Activated CD4-positive, alpha-beta T cell treated with anti-CD3 and anti-CD28 coated beads for 4 hours (primary cell): ENCODE measurements at places on chromosomes 1 and 21.

DNA sequence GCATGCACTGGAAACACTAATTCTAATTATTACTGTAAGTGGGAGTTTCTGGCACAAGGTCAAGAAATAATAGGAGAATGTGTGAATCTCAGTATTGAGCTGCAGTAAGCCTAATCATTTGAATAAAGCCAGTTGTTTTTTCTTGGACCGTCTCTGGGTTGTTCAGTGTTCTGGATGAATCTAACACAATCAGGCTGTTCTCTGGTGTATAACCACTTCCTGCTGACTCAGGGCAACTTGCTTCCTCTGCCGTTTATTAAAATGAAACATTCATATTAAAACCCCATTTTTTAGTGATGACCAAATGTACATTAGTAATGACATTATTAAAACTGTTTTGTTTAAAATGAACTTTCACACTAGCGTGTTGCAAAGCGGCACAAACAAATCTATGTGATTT lies 273.1 kb upstream of the SNX7 start:
- DNase-seq: no peak

DNA sequence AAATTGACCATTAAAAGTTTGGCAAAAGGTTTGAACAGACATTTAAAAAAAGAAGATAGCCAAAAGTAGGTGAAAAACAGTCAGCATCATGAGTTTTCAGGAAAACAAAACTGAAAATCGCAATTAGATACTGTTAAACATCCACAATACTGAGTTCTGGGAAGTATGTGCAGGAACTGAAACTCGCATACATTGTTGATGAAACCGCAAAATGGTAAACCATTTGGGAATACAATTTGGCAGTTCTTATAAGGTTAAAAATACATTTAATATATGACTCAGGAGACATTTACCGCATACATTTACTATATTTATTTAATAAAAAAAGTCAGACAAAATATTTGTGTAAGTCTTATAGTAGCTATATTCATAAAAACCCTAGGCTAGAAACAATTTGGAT lies 393.2 kb downstream of the COL11A1 start:
- DNase-seq: no peak

- no peak for DNase-seq
Measured at GRCh38 chr1:167110586-167110985, 16.7 kb downstream of the STYXL2 start.

DNA sequence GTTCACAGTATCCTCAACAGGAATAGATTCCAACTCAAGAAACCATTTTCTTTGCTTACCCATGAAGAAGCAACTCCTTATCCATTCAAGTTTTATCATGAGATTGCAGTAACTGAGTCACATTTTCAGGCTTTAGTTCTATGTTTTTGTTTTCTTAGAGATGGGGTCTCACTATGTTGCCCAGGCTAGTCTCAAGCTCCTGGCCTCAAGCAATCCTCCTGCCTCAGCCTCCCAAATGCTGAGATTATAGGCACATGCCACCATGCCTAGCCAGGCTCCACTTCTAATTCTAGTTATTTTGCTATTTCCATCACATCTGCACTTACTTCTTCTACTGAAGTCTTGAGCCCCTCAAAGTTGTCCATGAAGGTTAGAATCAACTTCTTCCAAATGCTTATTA lies 143.3 kb upstream of the HP1BP3 start:
- no peak for DNase-seq

DNA sequence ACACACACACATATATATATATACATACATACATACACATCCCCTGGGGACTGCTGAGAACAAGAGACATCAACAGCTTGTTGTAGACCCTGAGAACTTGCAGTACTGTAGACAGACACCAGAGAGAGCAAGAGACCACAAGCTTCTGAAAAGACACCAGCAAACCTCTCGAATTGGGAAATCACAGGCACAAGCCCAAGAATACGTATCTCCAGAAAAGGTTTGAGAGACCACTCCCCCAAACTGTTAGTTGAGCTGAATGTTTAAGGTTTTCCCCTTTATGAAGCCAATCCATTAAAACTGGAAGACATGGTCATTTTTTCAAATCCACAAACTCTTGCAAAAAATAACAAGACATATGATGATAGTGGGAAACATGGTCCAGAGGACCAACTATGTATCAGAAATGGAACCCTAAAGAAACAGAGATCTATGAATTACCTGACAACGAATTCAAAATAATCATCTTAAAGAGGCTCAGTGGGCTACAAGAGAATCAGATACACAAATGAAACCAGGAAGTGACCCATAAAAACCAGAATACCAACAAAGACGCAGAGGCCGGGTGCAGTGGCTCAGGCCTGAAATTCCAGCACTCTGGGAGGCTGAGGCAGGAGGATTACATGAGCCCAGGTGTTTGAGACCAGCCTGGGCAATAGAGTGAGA lies 45.1 kb downstream of the SLC2A1 start:
- DNase-seq: peak; percentile 43

- DNase-seq: peak; percentile 64
Measured at GRCh38 chr1:15918962-15919715, 56.8 kb downstream of the ZBTB17 start.

GRCh38 chr1:48785869-48786268 lies 9.2 kb upstream of the BEND5 start:
- no peak for DNase-seq

GRCh38 chr21:37338671-37339551 lies 27.7 kb upstream of the DYRK1A start:
- no peak for DNase-seq

DNA sequence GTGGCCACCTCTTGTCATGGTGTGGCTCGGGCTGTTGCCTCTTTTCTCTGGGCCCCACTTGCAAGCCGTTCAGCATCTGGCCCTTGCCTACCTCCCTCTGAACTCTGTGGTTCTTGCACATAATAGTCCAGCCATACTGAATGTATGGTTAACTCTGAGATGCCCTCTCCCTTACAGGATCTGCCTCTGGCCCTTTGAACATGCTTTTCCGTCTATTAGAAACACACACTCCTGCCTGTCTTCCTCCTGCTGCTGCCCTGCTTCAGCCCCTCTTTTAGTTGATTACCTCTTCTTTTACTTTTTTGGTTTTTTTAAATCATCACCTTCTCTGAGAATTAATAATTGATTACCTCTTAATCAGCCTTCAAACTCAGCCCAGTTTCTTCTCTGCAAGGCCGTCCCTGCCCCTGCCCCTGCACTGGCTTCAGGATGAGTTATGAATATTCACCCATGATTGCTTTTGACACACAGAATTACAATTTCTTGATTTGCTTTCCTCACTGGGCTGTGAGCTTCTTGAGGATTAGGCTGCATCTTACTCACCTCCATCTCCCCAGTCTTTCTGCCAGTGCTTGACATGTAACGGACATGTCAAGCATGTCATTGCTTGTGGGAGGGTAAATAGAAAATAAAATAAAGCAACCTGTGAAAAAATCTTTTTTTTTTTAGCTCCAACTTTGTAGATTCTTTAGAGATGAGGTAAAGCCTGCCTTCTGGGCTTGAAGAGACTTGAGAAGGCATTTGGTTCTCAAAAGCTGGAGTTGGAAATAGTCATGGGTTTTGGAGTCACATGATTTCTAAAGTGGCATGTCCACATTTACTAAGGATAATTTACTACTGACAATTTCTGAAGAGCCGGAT lies 158.3 kb downstream of the PLXNA2 start:
- DNase-seq: no peak
